ENCODE measurements at places on chromosomes 1 and 21.

DNA sequence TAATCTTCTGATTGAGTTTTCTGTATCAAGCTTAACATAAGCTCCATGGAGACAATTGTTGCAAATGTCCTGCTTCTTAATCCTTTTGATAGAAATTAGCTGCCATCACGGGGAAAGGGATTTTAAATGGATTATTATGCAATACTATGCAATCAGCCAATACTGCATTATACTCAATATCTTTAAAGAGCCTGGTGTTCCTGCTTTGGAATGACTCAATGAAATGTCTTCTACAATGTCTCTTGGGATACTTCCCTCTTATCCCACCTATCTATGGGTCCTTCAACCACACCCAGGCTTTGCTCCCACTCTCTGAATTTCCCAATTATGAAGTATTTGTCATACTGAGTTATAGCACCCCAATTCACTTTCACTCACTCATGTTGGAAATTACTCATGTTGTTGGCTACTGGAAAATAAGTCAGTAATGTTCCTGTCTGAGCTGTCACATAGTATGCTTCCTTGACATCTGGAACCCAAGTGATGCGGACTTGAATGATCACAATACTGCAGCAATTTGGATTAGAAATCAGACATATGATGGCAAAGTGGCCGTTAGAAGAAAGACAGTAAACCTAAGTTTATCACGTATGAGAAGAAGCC is 85.0 kb downstream of the TPR start:
- no peak for DNase-seq

DNA sequence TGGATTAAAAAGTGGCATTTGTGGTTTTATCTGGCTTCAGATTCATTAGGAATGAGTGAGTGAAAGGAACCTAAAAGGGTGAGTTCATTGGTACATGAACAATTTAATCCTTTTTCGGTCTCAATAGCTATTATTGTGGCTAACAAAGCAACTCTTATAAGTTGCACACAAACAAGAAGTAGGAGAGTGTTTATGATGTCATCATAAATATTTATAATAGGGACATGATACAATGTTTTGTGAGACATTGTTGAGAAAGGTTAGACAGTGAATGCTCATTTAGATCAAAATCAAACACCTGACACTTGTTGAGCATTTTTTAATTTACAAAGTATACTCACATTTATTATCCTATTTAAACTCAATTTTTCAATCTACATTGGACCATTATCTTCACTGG is 363.4 kb downstream of the PDE4B start:
- no peak for DNase-seq

DNA sequence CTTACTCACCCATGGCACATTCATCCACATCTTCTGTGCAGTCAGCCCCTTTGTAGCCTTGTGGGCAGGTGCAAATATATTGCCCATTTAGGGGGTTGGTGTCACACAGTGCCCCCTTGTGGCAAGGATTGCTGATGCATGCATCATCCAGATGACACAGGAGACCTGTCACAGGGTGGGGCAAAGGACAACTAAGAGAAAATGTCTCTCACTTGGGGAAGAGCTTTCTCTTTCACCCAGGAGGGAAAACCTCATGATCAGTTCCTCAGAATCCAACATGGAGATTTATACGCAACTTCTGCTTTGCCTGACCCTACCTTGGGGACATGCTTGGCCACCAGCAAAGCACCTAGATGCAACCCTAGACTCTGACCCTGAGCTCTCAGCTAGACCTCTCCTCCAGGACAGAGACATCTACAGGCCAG is 71.8 kb upstream of the ADAM30 start:
- DNase-seq, result peak; percentile 43

DNA sequence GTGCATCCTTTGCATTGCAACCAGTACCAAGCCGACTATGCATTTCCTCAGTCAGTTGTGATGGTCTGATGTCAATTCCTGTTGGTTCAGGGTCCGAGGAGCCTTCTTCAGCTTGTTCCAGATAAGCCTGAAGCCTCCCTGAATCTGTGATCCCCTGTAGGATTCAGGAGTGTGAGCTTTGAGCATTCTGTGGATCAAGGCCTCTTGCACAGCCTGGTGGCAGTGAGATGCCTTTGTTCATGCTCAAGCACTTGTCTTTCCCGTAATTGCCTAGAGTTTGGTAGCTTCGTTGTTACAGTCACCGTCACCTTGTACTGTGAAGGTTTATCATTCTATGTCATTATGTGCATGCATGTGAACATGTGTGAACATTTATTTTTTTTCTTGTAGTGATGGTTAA is 103.5 kb downstream of the PBX1 start:
- DNase-seq, result no peak

GRCh38 chr1:155064832-155065429 is 1.4 kb downstream of the EFNA4 start:
- DNase-seq, result no peak

DNA sequence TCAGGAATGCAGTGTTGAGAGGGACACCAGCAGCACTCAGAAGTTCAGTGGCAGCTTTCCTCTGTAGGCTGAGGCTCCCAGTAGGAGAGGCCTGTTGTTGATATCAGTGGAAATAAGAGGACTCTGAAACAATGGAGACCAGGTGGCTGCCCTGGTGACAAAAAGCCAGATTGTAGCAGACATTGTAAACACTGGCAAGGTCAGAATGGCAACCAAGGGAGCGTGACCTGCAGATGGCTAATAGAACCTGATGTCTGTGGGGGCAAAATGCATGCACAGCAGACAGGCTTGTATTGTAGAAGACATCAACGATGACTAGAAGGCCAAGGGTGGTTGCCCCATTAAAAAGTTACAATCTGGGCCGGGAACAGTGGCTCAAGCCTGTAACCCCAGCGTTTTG is 53.1 kb upstream of the GPR37L1 start:
- no peak for DNase-seq

GRCh38 chr1:109257682-109258421 is 8.5 kb downstream of the CELSR2 start:
- no peak for DNase-seq
